CD8-positive, alpha-beta T cell (primary cell): ENCODE measurements at places on chromosomes 3 and 15.

DNA sequence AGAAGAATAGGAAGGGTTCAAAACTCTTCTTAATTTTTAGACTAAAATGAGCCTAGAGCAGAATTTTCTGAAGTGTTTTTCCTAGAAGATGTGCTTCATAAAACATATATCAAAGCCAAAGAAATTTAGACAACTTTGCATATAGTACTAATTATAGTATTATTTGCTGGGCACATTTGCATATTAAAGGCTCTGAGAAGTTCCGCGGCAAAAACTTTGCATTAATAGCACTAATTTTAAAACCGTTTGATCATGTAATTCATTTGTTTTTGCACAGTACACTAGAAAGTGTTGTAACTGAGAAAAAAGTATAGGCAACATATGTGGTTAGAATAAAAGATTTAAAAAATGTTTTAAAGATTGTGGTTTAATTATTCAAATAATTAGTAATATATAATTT, 412.0 kb upstream of the NR2F2 start:
- no peak for DNase-seq

DNA sequence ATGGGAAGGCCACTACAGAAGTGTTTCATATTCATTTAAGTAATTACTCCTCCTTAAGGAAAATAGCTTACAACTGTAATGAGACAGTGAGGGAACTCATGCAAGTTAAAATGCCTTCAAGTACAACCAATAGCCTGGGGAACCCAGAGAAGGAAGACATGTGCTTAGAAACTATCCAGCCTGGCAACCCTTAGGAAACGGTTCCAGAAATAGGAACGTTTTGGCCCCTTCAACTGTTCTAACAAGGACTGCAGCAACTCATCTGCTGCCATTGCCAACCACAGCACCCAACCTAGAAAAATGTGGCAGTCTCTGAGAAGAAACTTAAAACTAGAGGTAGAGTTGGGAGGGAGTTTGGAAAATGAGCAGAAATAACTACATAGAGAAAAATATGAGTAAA, 147.5 kb upstream of the STRIT1 start:
- no peak for DNase-seq

GRCh38 chr3:183134844-183135243, 27.7 kb downstream of the LAMP3 start:
- DNase-seq, result no peak

- no peak for DNase-seq
Observed at GRCh38 chr3:52983828-52984227, 62.0 kb downstream of the SFMBT1 start.

DNA sequence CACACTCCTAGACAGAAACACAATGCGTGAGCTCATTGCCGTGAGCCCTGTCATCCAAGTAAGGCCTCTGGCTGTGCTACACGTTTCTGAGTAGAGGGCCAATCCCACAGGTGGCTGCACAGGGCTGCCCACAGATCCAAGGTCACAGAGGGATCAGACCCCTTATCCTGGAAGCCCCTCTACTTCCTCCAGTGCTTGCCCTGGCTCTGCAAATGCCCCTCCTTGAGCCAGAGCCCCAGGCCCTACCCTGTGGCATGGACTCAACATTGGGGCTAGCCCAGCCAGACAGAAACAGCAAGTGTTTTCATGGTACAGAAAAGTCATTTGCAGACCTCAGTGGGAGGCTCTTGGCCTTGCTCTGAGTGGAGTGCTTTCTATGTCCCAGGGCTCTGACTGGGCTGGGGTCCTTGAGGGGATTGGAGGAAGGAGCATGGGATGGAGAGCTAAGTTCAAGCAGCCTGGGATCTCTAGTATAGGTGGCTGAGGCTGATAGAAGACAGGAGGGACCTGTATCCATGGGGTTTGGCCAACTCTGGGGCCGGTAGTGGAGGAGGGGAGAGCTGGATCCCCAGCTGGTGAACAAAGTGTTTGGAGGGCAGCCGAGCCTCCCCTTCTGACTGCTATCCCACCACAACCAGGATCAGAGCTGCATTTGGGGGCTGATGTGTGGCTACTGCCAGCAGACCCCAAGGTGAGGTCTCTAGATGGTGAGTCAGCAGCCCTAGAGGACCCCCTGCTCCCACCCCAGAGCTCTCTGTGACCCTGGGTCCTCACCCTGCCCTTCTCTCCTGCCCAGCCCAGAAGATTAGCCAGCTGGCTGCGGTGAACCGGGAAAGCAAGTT, 38.7 kb downstream of the GOLGA6A start:
- no peak for DNase-seq

GRCh38 chr15:73862276-73862675, 11.1 kb upstream of the TBC1D21 start:
- DNase-seq, result no peak

- no peak for DNase-seq
Observed at GRCh38 chr3:105157766-105158085, 209.0 kb upstream of the ALCAM start.
